ENCODE measurements at places on chromosomes 4 and X.

DNA sequence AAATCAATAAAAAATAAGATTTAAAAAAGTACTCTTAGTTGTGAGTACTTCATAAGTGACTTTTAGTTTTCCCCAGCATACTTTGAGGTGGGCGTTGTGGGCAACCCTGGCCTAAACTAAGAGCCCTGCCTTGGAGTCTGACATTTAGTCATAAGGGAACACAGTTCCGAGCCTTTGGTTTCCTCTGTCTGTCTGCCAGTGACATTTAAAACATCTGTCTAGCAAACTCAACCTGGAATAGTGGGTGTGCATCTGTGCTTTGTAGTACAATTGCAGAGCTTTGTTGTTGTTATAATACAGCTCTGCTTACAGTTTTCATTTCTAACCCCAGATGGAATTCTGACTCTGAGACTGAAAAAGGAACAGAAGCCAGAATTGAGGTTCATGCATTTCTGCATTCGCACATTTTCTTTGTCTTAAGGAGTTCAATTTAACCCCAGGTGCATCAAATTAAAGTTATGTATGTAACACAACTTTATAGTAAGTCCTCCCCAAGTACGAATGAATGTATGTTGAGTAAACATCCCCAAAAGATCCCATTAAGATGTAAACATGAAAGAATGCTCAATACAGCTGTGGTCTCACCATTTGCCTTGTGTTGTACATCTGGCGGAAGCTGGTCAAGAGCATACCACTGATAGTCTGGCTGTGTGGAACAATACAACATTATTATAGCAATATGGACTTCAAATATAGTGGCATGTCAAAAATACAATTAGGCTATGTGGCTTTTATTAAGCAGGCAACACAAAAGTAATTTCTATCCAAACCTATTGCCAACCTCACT lies 25.9 kb downstream of the TNIP3 start:
- no peak for DNase-seq

- DNase-seq = no peak
Measured at GRCh38 chr4:164783976-164784375, 30.0 kb downstream of the SMIM31 start.

DNA sequence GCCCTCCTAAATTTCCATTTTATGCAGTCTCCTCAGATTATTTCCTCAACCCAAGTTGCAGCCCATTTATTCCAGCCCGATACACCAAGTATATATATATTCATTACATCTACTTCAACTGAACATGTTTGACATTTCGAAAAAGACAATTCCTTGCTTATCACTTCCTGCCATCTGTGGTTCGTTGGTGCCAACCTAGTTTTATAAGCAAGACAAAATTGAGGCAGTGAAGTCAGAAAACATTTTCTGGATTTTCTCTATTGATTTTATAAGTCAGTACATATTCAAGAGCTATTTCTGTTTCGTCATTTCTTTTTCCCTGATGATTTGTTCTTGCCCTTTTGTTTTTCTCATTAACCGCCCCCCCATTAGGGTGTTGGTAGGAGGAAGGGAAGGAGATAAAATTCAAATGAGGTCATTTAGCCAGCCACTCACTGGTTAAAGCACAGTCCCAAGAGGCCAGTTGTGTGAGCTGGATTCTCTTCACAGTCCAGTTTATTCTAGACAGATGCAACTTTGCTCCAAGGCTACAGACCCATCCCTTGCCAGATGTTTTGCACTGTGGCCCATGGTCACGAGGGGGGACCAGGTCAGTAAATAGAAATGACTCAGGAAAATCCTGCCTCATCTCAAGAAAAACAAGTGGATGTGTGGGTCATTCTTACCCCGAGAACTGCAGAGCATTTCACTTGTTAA lies 20.3 kb upstream of the VEGFD start:
- DNase-seq = no peak

GRCh38 chr4:27009539-27009938 lies 148.9 kb downstream of the STIM2 start:
- DNase-seq = no peak
